ENCODE measurements at places on chromosomes 6 and 20.

GRCh38 chr6:124676033-124676432, 286.2 kb upstream of the RNF217 start:
- DNase-seq: no peak

- DNase-seq: no peak
Measured at GRCh38 chr6:7260291-7261031, 52.5 kb downstream of the SSR1 start.

GRCh38 chr6:79602859-79603258, 28.3 kb upstream of the SH3BGRL2 start:
- DNase-seq: no peak

DNA sequence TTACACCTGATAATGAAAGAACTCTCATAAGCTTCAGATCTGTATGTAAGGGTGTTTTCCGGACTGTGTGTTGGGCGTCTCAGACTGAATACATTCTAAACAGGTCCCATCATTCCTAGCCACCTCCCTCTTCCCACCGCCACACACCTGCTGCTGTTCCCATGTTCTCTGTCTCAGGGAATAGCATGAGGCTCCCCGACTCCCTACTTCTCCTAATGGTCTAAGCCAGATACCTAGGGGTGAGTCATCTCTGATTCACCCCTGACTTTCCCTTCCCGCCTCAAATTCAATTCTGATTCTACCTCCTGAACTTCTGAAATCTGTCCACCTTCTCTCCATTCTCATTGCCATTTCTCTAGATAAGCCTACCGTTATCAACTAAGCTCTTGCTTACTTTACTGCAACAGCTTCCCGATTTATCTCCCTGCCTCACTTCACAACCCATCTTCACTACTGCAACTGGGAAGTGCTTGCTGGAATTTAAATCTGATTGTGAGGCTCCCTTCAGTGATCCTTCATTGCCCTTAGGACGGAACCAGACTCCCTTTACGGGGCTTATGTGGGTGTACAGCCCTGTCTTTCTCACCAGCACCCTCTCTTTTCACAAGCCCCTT, 1.6 kb downstream of the TMEM14A start:
- no peak for DNase-seq

- DNase-seq: no peak
Measured at GRCh38 chr6:161631676-161632194, 357.9 kb upstream of the AGPAT4 start.

DNA sequence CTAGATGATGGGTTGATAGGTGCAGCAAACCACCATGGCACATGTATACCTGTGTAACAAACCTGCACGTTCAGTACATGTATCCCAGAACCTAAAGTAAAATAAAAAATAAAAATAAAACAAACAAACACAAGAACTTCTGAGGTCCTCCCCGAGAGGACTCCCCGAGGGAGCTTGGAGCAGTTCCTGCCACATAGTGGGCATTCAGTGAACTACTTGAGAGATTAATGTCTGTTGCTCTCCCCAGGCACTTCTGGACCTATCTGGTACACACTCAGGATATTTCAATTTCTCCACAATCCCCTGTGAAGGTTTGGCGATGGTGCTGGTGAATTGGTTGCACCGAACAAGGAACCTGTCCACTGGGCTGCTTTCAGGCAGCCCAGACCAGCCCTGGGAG, 311.2 kb downstream of the ESR1 start:
- no peak for DNase-seq

All from stimulated activated CD8-positive, alpha-beta memory T cell treated with anti-CD3 and anti-CD28 coated beads, Interleukin-7, amount 100 ng/mL, for 4 hours (primary cell).